ENCODE measurements at places on chromosomes 1 and 21.

- DNase-seq: no peak
Measured at GRCh38 chr1:169460191-169460833, 25.4 kb downstream of the SLC19A2 start.

DNA sequence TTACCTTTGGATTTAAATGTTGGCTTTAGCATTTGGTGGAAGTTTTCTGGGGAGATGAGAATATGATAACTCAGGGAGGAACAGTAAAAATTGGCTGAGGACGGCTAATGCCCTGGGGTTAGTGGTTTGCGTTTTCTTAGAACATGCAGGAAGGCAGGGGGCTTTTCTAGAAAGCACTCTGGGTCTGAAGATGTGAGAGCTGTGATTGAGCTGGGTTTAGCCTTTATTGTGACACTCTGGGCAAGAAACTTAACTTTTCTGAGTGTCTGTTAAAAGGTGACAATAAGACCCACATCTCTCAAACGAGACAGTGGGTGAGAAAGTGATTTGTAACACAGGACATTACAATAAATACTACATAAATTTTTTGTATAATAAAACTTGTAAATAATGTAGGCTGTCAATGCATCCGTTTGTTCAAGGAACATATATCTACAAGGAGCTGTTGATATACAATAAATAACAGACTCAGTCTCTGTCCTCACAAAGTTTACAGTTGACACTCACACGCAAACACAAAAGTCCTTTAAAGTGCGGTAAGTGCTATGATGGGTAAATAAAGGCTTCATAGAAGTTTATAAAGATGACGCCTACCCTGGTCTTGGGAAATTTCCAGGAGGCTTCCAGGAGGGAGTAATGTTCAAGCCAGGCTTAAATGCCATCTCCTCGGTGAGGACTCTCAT is 49.5 kb upstream of the MRPS6 start:
- no peak for DNase-seq

DNA sequence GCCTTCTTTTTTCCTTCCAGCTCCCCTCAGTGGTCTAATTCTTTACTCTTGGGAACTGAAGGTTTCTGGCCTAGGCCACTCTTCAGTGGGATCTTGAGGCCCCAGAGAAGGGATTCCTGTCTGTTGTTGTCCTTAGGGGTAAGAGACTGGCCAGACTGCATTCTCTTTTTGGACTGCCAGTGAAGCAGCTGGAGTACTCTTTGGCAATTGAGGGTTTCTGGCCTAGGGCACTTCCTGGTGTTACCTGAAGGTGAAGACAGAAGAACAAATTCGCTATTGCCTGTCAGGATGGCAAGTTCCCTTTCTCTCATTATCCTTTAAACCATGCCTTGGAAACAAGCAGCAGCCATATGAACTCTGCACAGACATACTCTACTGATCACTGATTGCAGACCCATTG is 286.6 kb upstream of the ZP4 start:
- no peak for DNase-seq

GRCh38 chr21:38293765-38294164 is 37.0 kb downstream of the KCNJ15 start:
- DNase-seq: no peak

GRCh38 chr1:41540886-41541591 is 56.6 kb upstream of the EDN2 start:
- no peak for DNase-seq

- DNase-seq: no peak
Measured at GRCh38 chr1:57450981-57451380, 27.1 kb upstream of the DAB1 start.

All from retinal pigment epithelial cell (primary cell).